ENCODE measurements at places on chromosomes 4 and X.

GRCh38 chr4:138277133-138277532 is 35.0 kb upstream of the SLC7A11 start:
- DNase-seq: no peak

GRCh38 chr4:24965627-24966026 is 52.8 kb upstream of the CCDC149 start:
- no peak for DNase-seq

- no peak for DNase-seq
Observed at GRCh38 chrX:107559506-107559905, 68.8 kb upstream of the PRPS1 start.

DNA sequence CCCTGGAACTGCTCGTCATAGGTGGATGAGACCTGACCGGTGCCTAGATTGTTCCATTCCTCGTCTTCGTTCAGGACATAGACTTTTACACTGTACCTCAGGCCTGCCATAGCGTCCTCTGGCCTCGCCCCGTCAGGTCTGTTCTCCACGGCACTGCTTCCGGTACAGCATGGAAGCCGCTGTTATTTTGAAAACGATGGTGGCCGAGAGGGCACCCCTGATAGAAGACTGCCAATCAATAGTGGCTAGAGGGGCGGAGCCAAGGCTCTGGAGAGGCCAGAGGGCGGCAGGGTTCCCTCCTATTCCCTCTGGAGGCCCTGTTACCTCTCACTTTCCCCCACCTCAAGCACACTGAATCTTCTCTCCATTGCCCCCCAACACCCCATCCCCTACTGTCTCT is at the start of gene PPP4R3C:
Gene PPP4R3C, minus strand, starts transcription at position 155 of the 400 bp plus-strand sequence. Its CDS starts 45 bp downstream, at position 110.
- no peak for DNase-seq

GRCh38 chr4:77651820-77652219 is 46.2 kb downstream of the CXCL13 start:
- DNase-seq: no peak

DNA sequence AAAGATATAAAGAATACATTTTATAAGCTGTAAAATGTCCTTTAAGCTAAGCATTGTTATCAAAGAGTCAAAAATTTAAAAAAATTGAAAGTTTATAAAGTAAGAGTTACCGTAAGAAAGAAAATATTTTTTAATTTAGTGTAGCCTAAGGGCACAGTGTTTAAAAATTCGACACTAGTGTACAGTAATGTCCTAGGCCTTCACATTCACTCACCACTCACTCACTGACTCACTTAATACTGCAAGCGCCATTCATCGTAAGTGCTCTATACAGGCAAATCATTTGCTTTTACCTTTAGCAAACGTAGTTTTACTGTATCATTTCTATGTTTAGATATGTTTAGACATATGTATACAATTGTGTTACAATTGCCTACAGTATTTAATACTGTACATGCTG is 20.2 kb downstream of the GLRA3 start:
- no peak for DNase-seq

DNA sequence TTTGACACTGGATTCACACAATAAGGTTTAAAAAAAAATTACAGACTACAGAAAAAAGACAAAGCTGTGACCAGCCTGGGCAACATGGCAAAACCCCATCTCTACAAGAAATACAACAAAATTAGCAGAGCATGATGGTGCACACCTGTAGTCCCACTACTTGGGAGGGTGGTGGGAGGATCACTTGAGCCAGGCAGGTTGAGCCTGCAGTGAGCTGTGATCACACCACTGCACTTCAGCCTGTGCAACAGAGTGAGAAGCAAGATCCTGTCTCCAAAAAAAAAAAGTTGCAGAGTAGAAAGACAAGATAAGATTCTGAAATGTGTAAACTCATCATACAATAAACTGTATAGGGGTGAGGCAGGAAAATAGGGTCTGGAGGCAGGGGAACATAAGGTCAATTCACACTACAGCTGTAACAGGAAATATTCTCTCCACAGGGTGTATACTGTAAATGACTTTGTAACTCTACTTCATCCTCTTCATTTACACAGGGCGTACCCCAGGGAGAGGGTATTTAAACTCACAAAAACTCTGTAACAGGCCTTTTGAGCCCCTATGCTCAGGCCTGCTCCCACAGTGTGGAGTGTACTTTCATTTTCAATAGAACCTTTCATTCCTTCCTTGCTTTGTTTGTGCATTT is 112.6 kb upstream of the MAPK10 start:
- DNase-seq: no peak

DNA sequence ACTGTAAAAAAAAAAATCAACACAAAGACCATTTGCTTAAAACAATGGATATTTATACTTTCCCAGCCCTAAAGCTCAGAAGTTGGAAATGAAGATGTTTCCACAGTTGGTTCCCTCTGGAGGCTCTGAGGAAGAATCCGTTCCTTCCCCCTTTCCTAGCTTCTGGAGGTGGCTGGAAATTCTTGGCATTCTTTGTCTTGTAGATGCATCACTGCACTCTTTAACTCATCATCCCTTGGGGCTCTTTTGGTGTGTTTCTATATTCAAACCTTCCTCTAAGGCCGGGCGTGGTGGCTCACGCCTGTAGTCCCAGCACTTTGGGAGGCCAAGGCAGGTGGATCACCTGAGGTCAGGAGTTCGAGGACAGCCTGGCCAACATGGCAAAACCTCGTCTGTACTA is 78.7 kb downstream of the VCX3A start:
- no peak for DNase-seq

- no peak for DNase-seq
Observed at GRCh38 chr4:127732623-127733328, 2.6 kb downstream of the SLC25A31 start.

- no peak for DNase-seq
Observed at GRCh38 chr4:172947594-172947993, 221.0 kb upstream of the GALNT7 start.

DNA sequence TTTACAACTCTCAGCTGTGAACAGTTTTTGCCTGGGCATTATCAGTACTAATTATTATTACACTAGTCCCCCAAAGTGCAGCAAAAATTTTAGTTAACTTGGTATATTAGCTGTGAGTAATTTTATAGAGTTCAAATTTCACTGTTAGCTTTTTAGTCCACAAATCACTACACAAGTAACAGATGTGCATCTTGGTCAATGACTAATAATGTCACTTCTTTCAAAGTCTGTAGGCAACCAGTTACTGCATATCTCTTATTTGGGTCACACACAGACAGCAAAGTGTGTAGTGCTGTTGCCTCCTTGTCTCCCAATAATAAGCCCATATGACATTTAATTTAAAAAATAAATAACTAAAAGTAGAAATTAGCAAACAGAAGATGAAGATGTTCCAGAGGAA is 159.9 kb downstream of the SCFD2 start:
- no peak for DNase-seq

GRCh38 chr4:185742766-185743165 is 69.2 kb downstream of the SORBS2 start:
- no peak for DNase-seq

- DNase-seq: no peak
Observed at GRCh38 chrX:131693359-131693758, 149.5 kb downstream of the OR13H1 start.

- no peak for DNase-seq
Observed at GRCh38 chrX:7948483-7948882, 21.3 kb upstream of the PNPLA4 start.

GRCh38 chr4:52483186-52483890 is 175.8 kb downstream of the USP46 start:
- DNase-seq: no peak

DNA sequence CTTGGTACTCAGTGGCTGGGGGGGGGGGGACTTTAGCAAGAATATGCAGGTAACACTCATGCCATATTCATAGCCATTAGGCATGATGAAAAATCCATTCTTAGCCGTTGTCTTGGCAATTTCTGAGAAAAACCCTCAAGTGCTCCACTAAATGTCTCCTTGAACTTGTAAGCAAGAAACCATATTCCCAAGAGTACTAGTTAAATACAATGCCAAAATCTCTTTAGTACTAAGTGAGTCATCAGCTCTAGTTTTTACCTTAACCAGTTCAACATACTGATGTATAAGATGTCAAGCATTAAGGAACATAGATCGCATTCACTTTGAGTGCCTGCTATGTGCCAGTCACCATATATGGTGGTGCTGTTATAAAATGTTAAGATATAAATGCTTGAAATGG is 27.5 kb downstream of the UBE2D3 start:
- DNase-seq: no peak

DNA sequence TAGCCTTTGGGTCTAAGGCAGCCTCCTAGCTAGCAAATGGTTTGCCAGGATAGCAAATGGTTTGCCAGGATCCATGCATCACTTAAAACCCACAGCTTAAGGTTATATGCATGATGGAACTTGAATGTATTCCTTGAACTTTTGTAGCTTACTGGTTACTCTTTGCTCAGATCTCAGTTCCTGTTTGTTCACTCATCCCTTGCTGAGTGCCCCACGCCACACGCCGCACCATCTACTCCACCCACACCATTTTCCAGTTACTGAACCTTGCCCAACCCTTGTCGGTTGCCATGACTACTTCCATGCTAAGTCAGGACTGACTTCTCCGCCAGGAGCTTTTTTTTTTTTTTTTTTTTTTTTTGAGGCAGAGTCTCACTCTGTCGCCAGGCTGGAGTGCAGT is 29.5 kb upstream of the XIAP start:
- no peak for DNase-seq

- no peak for DNase-seq
Observed at GRCh38 chrX:40947276-40947675, 138.0 kb upstream of the USP9X start.

DNA sequence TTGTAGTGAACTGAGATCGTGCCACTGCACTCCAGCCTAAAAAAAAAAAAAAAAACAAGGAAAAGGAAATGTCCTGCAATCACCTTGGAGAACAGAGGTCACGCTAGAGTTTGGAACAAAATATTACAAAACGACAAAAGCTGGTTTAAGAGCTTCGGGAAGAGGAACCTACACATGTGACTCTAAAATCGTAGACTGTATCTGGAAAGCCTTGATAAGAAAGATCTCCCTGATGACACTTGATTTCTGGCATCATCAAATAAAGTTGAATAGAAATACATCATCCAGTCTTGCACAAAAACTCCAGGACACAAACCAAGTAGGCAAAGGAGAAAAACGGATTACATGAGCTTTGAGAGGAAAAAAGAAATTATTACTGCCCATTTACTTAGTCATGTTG is 31.1 kb upstream of the DOCK11 start:
- DNase-seq: no peak

- DNase-seq: no peak
Observed at GRCh38 chrX:143139681-143140080, 114.0 kb downstream of the SPANXN4 start.

DNA sequence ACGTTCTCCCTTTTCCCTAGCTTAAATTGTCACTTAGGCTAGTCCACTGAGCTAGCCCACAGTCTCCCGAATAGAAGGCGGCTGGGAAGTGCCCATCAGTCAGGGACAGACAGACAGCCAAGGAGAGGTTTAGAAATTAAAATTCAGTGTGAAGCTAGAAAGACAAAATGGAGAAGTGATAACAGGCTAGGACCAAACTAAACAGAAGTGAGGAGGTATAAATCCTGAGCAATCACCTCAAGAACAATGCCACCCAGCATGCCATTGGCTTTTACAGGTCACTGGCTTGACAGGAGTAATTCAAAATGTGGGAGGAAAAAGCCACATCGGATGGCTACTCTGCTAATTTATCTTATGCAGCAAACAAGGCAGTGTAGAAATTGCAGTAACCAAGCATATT is 138.9 kb downstream of the MAPK10 start:
- no peak for DNase-seq

DNA sequence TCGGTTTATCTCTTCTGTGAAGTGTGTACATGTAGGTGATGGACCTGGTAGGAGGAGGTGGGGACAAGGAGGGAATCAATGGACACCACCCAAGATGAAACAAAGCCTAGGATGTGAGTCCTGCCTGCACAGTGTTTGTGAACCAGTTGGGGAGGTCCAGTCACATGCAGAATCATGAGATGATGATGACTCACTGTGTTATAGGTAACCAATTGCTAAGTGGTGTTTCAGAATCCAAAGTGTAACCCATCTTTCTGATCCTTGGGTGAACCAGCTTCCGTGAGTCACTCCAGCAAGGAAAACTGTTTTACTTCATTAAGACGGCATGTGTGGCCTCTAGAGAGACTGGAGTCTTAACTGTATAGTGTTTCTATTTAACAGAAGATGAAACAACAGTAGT is 57.9 kb upstream of the HPF1 start:
- no peak for DNase-seq

GRCh38 chr4:33924239-33924638 is 2320.1 kb downstream of the ARAP2 start:
- no peak for DNase-seq

Measured in osteocyte (in vitro differentiated cells).